ENCODE measurements at places on chromosomes 11 and 22.

DNA sequence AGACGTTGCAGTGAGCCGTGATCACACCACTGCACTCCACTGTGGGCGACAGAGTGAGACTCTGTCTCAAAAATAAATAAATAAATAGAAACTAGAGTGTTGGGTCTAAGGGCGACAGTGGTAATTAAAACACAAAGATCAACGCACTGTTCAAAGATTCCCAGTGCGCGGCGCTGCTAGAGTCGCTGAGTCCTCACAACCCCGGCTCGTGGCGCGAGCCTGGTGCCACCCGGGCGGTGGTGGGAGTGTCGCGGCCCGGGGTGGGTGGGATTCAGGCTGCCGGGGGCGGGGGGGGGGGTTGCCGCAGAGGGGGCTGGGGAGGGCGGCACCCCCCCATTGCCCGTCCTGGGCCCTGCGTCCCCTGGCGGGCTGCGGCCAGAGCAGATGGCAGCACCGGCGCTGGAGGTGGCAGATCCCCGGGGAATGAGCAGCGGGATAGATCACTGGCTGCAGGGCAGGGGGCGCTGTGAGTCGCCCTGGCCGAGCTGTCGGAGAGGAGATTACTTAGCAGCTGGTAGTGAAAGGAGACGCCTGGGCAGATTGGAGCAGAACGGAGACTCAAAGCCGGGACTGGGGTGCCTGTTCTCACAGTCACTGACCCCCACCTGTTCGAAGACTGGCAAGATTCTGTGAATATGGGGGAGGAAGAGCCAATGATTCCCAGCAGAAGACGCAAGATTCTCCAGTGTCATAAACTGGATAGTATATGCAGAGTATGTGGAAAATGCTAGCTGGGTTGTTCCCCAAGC is 30.2 kb upstream of the APOBEC3A start:
- DNase-seq = peak; percentile 56

DNA sequence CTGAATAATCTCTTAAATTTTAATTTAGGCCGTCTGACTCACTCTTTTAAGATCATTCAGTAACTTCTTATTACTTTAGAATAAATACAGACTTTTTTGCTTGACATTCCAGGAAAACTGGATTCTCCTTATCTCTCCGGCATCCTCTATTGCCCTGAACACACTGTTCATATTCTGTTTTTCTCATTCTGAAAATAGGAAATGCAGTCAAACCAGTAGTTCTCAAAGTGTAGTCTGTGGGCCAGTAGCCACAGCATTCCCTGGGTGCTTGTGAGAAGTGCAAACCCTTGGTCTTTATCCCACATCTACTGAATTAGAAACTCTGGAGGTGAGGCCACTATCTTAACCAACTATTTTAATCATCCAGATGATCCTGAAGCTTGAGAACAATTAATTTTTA is 84.3 kb downstream of the PANX1 start:
- no peak for DNase-seq

DNA sequence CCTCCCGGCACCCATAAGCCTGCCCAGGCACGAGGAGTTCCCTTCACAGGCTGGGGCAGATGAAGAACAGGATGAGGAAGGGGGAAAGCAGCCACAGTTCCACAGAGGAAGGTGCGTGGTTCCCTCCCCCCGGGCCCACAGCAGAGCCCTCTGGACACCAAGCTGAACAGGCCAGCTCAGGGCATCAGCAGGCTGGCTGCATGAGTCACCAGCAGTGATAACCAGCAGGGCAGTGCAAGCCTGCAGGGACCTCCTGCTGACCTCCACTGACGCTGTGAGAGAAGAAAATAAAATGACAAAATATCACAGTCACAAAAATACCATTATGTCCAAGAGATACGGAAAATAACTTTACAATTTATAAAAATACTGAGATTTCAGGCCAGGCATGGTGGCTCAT is 11.5 kb downstream of the RTL6 start:
- DNase-seq = no peak

DNA sequence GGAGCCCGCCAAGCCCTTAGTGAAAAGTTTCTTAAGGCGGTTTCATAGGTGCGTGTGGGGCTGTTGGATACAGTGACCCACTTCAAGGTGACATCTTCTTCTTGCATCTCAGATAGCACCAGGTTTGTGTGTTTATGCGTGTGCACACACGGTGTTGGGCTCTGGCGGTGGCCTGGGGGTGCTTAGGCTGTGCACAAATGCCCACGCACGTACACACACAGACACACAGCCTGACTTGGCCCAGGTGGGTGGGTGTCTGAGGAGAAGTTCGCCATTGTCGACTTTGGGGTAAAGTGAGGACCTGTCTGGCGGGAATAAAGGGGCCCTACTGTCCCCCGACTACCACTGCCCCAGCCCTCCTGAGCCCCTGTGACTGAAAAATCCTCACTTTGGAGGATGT is 103.8 kb downstream of the KCNQ1 start:
- no peak for DNase-seq

DNA sequence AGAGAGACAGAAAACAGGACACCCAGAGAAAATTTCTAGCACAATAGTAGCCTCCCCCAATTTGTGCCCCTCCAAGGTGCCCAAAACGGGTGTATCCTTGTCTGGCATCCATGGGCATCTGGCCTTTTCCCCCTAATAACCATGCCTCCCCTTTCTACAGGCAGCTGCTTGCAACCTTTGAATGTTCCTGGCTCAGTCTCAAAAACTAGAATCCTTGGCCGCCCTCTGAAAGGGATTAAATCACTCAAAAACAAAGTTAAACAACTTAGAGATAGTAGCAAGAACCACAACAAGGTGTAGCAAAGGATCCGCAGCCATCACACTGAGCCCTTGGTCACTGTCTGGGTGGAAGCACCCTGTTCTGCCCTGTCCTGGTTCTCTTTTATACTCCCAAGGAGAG is 105.6 kb downstream of the MN1 start:
- no peak for DNase-seq

DNA sequence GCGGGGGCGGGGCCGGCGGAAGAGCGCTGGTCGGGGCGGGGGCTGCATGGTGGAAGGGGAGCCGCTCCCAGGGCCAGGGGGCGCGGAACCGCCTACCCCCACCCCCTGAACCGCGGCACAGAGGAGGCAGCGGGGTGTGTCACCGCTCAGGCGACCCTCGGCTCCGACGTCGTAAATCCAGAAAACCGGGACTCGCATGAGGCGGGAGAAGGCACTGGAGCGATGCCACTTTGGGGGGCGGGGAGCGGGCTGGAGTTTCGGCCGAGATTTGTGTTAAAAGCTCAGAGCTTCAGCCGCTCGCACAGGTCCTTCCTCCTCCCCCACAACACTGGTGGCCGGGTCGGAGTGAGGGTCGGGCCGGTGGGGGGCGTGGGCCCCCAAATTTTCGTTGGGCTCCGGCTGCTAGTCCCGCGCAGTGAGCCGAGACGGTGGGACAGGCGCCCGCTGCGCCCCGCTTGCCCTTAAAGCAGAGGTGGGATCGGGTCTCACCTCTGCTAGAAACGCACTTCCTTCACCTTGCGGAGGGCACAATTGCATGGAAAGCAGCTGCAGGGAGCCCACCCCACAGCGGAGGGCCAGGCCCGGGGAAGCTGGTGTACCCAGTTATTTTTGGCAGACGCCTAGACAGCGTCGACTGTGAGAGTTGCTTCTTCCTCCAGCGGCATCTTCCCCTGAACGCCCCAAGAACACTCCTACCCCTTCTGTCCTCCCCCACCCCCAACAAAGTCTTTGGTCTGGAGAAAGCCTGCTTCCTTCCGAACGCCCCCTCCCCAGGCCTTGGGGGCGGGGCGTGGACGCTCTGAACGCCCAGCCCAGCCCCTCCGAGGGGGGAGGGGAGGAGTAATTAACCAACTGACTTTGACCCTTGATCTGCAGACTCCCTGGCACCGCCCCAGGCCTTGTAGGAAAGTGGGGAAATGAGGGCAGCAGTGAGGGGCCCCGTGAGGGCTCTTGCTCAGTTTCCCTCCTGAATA is 1.1 kb downstream of the OVOL1 start:
- DNase-seq = no peak

DNA sequence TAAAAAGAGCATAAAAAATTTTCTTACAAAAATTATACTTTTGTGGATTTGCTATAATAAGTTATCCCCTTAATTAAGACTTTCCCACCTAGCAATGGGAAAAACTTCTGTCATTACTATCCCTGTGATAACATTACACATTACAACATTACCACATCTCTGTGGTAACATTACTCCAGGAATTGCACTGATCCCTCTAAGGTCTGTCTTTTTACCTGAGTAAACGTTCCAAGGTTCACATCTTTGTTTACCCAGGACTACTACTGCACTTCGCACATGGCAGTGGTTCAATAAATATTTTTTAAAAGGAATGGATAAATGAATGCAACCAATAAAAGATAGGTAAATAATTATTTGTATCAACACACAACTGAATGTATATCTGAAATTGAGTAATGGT is 92.4 kb upstream of the NOX4 start:
- DNase-seq = no peak

- DNase-seq = no peak
These were observed 22.8 kb downstream of the FLRT1 start for GRCh38 chr11:64058494-64058893.

GRCh38 chr22:42922374-42923191 is 65.5 kb upstream of the ARFGAP3 start:
- no peak for DNase-seq

GRCh38 chr11:114169821-114170220 is 110.3 kb downstream of the ZBTB16 start:
- no peak for DNase-seq

GRCh38 chr11:95097209-95097608 is 7.6 kb downstream of the ENDOD1 start:
- DNase-seq = no peak

DNA sequence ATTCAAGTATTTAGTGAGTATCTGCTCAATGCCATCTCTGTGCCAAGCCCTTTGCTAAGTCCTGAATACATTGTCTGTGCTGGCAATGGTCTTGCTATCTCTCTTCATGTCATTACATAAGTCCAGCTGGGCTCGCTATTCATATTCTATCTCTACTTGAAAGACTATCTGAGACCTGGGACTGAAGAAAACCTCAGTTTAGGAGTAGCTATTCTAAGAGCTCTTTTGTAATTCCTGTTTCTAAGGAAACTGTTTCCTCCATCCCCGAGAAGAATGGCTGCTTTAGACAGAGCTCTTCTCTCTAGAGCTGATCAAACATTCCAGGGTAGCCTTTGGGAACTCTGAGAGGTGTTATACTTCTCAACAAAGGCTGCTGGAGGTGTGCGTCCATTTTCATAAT is 33.0 kb downstream of the SLC17A6 start:
- no peak for DNase-seq

- DNase-seq = no peak
These were observed 10.2 kb upstream of the BIRC3 start for GRCh38 chr11:102306817-102307726.

DNA sequence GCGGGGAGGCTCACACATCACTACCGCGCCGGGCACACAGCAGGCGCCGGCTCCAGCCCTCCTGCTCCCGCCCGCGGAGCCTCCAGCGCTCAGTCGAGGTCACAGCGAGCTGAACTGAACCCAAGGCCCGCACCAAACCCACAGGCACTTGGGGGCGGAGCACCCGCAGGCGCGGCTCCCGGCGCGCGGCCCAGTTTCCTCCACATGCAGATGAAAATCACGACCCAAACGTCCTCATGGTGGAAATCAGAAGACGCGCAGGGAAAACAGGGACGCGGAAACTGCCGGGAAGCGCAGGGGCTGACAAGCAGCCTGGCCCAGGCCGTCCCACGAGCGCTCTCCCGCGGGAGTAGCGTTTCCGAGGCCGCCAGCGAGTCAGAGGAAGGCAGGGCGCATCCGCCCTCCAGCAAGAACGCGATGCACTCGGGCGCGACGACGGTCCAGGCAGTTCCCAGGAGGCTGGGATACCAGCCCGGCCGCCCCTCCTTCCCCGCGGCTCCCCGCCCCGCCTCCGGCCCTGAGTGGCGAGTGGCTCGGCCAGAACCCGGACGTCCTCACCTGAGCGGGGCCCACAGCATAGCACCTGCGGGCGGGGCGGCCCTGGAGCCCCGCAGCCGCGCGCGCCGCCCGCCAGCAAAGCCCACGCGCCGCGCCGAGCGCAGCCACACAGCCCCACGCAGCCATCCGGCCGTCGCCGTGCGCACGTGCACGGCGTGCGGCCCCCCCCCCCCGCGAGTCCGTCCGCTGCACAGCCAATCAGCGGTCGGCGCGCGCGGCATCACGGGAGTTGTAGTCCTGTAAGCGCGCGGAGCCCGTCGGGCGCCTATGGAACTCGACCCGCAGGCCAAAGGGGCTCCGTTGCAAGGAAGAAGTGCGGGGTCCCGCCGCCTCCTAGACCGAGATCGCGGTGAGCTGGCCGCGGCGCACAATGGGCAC is at the start of gene HDHD5:
Gene HDHD5 (minus strand): TSS at position 710 of the 936 bp plus-strand sequence. CDS start 26 bp downstream, at position 684.
- peak; percentile 88 for DNase-seq

GRCh38 chr22:30877662-30878515 is 90.7 kb downstream of the MORC2 start:
- no peak for DNase-seq

DNA sequence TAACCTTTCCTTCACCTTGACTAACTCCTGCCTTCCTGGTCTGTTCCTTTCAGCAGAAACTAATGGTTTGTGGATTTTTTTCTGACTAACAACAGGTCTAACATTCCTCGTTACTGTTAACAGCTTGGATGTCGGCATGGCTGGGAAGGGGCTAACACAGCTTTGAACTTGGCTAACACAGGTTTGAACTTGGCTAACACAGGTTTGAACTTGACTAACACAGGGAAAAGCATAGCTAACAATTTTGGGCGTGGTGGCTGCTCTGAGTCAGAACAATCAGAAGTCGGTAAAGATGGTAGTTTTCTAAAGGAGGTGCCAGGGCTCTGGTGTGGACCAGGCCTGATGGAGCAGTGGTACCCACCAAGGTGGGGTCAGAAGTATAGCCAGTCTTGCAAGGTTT is 16.1 kb downstream of the MIAT start:
- DNase-seq = peak; percentile 25

DNA sequence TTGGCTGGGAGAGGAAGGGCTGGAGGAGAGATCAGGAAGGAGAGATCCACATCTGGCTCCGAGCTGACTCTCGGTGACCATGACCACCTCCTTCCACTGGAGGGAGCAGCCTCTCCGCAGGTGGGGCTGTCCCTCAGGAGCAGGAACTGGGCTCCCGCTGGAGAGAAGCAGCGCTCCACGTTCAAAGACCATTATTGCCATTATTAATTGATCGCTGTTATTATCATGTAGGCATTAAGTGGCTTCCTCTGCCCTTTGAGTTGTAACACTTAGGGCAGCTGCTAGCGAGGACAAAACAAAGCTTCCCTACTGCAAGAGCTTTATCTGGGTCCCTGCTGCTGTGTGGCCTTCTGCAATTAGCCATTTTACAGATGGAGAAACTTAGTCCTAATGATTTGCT is 251.9 kb downstream of the ST3GAL4 start:
- DNase-seq = peak; percentile 21

DNA sequence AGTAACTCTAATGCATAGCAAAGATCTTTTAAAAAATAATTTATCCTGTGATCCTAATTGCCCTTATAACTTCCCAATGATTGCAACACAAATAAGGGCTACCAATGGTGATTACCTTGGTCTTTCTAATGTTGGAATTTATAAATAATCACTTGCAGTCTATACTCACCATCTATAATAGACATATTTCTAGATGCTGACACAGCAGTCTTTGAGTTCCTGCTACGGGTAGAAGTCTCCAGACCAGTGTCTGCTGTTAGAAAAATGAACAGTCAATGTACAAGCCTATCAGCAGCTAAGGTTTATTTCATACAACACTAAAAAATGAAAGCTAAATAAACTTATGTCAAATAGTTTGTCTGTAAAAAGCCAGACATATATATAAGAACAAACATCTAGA is 44.4 kb upstream of the GPR83 start:
- DNase-seq = no peak

Data from SK-N-DZ (cell line).